Stimulated activated CD8-positive, alpha-beta memory T cell treated with anti-CD3 and anti-CD28 coated beads, Interleukin-4, amount 100 ng/mL, for 1 hour (primary cell): ENCODE measurements at places on chromosomes 4 and X.
A peak's percentile ranks its signal among the peaks of the same experiment; 100 is the strongest.

- no peak for DNase-seq
Observed at GRCh38 chrX:2434270-2435163, 66.3 kb downstream of the DHRSX start.

- no peak for DNase-seq
Observed at GRCh38 chrX:140767646-140768045, 58.1 kb downstream of the LINC00632 start.

DNA sequence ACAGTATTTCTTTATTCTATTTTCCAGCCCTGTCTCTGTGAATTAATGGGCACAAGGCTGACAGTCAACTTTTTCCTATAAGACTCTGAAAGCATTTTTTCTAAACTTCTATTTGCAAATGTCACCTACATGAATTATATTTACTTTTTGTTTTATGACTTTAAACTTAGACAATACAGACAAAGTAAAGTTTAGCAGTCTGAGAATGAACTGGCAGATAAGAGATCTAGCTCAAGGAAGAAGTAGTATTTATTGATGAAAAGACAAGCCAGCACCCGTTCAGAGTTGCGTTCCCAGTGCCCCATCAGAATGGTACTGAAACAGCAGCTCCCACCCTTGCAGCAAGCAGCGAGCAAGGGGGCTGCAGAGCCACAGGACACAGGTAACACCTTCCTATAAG lies 148.5 kb downstream of the FAM13A start:
- DNase-seq: no peak

DNA sequence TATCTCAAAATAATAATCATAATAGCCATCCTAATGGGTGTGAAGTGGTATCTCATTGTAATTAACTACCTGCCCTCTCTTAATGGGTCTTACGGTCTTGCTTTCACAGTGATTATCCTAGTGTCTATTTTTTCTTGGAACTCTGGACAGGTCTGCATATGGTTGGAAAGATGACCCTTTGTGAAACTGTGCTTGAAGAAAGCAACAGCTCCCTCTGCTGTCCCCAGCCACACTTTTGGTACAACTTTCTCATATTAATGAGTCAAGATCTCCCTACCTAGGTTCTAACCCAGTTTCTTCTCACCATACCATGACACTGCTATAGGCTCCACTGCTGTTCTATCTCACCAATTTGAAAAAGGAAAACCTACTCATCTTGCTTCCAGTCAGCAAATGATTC lies 2.4 kb downstream of the TFDP3 start:
- no peak for DNase-seq

DNA sequence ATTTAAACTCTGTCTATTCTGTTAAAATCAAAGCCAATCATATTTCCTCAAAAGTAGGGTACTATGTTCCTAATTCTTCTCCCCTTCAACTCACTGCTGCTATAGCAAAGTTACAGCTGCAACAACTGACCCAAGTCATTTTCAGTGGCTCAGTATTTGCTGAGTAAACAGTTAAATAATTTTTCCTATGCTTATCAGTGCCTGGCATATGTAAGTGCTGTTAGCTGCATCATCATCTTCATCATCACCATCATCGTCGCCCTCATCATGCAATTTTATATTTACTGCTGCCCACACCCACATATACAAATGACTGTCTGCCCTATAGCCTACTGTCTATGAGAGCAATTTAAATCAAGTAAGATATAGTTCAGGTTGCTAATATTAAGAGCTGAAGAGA lies 21.9 kb downstream of the COQ2 start:
- no peak for DNase-seq

DNA sequence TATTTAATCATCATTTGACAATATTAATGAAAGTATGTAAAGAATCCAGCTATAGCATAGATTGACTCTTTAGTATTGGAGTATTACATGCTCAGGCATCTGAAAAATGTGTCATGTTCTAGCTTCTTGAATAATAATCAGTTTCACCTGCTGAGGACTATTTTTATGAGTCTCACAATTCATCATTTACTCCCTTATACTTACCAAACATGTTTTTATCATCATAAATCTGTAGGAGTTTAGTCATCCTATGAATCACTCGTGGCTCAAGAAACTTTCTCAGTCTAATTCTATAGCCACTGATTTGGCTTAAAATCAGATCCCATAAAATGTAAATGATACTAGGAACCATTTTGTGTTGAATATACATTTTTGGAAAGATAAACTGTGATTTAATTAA lies 1616.1 kb downstream of the C4orf33 start:
- no peak for DNase-seq

DNA sequence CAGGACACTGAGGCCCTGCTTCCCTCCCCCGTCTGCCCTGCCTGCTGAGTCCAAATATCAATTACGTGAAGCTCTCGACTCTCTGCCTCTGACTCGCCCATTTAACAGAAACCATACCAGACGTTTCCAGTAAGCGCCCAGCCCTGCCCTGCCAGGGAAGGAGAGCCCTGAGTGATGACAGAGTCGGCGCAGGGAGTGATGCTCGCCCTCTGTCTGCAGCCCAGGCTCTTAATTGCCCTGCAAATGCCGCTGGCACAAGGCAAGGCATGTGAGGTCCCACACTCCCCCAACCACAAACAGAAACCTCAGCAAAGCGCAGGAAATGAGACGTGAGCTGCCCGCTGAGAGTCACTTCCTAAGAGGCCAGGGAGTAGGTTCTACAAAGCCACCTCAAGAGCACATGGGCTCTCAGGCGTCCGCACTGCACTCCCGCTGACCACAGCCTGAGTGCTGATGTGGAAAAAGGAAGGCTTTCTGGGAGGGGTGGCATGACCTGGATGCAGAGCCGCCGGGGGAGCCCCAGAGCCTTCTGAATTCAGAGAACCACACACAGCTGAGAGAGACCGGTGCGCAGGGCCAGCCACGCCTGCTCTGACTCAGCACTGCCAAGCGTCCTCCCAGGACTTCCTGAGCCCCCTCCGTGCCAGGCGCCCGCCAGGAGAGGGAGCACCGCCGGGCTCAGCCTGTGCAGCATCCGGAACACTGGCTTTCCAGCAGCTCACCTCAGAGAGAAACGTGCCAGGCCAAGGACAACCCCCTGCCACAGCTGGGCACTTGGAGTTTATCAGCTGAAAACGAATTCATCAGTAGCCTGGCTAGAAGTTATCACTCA lies 5.3 kb downstream of the ZFYVE28 start:
- peak; percentile 61 for DNase-seq

DNA sequence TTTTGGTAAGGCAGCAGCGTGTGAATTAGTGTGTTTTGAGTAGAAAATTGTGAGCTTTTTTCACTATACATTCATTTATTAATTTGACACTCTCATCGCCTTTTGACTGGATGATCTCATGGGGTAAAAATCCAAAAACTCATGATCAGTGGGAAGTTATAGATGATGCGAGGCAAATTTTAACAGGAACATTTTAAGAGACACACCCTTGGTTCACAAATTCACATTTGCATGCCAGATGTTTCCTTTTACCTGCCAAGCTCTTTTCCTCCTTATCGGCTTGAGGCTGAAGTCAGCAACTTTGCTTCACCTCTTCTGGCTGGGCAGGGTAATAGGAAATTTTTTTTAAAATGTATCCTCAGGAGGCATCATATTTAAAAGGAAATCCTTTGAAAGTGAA lies 318.0 kb upstream of the HS3ST1 start:
- no peak for DNase-seq

DNA sequence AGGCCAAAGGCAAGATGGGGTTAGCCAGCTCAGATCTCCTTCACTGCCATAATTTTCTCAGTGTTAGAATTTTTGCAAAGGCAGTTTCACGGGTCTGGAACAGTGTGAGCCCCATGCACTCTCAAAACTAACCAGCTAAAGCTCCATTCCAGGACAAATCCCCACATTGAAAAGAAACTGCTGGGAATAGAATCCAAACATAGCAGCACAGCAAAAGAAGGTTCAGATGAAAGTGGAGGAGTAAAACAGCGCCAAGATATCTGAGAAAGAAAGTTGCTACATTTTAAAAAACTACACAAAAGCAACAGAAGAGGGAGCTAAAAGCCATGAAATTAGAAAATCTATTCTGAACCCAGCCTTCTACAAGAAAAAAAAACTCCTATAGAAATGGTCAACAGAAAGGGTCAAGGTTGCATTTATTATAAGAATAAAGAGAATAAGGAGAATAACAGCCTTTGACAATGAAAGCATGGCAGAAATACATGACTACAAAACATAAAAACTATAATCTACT lies 39.6 kb upstream of the SLC7A3 start:
- DNase-seq: no peak

GRCh38 chr4:103046416-103047290 lies 27.1 kb upstream of the SLC9B1 start:
- no peak for DNase-seq

- no peak for DNase-seq
Observed at GRCh38 chr4:79935274-79935673, 137.8 kb downstream of the ANTXR2 start.

- DNase-seq: no peak
Observed at GRCh38 chrX:38538134-38538533, 23.2 kb upstream of the TSPAN7 start.

- DNase-seq: no peak
Observed at GRCh38 chr4:3502941-3503936, 29.0 kb downstream of the LRPAP1 start.

DNA sequence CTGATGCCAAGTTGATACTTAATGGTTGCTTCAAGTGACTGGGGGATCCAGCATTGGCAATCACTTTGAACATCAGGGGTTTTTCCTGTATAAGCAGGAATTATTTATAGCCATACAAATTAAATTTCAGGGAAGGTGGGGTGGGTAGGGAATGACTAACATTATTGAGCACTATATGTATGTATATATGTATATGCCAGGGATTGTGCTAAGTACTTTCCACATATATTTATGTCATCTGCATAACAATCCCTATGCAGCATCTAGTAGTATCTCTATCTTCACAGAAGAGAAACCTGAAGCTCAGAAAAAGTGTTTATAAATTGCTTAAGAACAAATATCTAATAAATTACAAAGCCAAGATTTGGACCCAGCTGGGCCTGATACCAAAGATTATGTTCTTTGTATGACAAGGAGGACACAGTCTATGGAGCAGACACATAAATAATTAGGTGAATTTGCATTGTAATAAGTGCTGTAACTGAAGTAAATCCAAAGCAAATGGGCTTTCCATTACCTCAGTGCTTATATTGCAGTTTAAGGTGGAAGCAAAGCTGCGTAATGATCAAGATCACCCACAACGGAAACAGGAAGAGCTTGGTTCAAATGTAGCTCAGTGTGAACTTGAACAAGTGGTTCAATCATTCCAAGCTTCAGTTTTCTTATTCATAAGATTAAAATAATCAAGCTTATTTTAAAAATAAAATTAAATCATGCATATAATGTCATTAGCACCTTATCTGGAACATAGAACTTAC lies 18.9 kb upstream of the RASGEF1B start:
- no peak for DNase-seq

DNA sequence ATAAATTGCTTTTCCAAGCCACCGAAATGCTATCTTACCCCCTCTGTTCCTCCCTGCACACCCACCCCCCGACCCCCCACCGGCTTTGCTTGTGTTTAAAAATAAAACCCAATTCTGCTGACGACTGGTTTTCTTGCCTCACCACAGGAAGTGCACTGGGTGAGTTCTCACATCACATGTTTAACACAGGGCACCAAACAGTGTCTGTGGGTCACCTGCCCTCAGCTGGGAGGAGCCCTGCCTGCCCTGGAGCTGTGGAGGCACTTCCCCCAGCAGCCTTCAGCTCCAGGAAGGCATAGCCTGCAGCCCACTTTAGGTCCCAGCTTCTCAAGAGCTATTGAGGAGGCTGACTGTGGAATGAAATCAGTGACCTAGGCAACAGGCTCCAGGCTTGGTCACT lies 8.8 kb downstream of the TMEM255A start:
- DNase-seq: peak; percentile 15

DNA sequence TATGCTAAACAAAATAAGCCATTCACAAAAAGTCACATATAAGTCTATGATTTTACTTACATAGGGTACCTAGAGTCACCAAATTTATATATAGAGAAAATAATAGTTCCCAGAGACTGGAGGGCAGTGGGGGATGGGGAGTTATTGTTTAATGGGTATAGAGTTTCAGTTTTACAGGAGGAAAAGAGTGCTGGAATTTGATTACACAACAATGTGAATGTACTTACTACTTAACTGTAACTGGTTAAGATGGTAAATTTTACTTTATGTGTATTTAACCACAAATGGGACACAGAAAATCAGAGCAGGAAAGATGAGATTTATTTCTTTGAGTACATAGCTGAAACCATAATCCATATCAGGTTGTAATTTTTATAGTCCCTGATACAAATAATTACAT lies 144.4 kb downstream of the TMA16 start:
- no peak for DNase-seq

DNA sequence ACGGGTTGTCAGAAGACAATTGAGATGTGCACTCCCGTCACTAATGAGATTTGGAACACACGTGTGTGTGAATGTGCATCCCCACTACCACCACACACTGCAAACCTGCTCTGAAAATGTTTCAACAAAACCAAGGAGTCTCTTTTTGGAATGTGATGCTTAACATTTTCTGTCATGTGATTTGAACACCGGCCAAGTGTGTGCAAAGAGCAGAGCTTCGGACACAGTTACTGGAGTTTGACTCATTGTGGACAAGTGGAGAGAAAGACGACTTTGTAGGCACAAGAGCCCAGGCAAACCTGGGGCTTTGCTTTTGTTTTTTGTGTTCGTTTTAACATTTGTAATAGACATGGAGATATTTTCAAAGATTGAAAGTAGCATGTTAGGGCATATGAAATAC lies 49.2 kb downstream of the CCKAR start:
- no peak for DNase-seq

DNA sequence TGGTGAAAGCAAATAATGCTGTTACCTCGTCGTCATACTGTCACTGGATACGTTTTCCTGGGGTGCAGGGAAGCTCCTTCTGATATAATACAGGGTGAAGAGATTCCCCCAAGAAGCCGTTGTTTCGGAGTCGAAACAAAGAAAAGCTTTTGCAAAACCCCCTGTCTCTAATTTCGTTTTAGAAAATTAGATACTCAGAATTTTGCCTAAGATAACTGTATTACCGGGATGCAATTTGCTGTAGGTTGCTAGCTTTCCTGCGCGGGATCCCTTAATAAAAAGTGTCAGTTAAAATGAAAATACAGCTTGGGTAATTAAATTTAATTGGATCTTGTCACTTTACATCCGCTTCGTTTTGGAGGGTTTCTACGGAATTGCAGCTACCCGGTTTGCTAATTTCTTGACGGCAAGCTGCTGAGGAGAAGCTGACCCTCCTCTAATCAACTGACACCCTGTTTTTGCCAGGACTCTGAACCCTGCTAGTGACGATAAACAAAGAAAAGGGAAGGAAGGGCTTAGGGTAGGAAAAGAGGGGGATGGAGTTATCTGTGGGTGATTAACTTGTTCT lies 174.6 kb downstream of the SHOX start:
- DNase-seq: no peak

GRCh38 chrX:57929373-57929772 lies 19.1 kb upstream of the ZXDA start:
- DNase-seq: no peak
